ENCODE measurements at places on chromosomes 11 and 22.

GRCh38 chr11:108788565-108789199 is 123.8 kb downstream of the DDX10 start:
- DNase-seq: peak; percentile 15

- no peak for DNase-seq
These were observed 202.8 kb upstream of the MTNR1B start for GRCh38 chr11:92766698-92767097.

DNA sequence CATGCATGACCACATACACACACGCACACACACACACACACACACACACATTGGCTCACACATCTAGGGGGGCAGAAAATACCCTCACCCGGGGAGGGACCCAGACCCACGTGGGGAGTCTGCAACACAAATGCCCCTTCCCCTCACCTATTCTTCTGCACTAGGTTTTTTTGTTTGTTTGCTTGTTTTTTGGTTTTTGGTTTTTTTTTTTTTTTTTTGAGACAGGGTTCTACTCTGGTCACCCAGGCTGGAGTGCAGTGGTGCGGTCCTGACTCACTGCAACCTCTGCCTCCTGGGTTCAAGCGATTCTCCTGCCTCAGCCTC is 28.4 kb downstream of the WEE1 start:
- DNase-seq: no peak

DNA sequence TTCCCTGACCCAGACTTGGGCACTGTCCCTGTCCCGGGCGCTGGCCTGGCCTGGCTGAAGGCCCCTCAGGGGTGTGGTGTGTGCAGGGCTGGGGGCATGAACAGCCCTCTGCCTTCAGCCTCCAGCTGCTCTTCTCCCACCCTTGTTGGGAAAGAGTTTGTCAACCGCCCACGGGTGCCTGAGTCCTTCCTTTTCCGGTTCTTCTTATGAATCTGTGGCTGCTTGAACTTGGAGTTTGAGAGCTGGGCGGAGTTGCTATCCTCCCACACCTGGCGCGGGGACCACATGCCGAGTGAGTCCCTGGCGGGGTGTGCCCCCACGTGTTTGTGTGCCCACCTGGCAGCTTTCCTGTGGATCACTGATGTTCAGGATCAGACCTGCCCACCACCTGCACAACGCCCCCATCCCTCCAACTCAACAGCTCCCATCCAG is 13.4 kb downstream of the NFAM1 start:
- DNase-seq: no peak

DNA sequence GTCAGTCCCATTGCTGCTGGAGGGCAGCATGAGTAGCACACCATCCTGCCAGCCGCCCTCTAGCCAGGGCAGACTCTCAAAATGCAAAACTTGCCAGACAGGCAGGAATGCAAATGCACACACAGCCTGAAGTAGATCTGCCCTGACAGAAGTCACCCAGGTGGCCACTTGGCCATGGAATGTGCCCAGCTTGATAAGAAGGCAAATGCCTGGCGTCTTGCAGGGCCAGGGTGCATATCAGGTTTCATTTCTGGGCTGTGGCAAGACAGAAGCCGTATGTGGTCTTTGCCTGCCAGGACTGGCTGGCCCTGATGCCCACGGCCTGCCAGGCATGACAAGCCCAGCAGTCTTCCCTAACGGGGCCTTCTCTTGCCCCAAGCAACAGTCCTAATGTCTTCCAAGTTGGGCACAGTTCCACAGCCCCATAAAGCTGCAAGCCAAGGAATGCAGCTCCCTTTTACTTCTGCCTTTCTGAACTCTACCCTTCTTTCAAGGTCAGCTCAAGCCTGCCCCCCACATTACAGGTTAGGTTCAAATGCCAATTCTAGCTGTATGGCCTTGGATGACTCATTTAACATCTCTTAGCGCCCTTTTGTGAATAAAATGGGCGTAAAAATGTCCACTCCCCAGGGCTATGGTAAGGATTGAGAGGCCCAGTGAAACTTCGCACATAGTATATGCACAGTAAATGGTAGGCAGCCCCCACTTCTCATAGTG is 29.7 kb downstream of the POU2AF3 start:
- DNase-seq: no peak

- DNase-seq: no peak
These were observed 188.6 kb downstream of the SWAP70 start for GRCh38 chr11:9852465-9852864.

DNA sequence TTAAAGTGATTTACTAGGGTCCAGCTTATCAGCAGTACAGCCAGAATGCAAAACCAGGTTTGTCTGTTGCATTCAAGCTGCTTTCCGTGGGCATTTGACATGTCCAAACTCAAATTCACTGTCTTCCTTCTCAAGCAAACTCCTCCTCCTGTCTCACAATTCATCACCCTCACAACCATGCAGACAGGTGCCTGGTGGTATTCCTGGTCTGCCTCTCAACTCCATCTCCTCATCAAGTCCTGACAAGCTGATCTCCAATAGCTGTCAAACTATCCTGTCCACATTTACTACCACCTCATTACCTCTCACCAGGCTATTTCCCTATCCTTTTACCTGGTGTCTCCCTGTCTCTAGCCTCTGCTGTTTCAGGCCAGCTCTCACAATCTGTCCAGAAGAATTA is 49.1 kb upstream of the LYVE1 start:
- DNase-seq: no peak

DNA sequence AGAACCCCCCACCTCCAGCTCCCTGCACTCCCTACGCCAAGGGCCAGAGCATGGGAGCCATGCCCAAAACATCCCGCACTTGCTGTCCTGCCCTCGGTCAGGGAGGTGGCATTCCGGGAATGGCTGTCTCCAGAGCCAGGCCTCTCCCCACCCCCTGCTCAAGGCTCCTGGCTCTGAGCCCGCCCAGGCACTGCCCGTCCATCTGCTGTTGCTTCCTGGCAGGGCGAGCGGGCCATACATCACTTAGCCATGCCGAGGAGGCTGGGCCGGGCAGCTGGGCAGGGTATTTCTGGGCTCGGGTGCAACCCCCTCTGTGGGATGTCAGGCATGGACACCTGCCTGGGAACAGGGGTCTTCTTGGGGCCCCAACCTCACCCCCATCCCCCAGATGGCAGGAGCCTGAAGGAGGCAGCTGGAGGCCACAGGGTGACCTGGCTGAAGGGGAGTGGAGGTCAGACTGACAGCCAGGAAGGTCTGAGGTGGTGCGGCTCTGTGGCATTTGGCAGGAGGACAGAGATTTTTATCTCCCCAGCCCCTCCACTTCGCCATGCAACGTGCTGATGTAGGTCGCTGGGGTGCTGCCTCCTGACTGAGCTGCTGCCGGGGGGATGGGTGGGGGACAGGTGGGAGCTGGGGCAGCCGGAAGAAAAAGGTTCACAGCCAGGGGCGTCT is 8.7 kb upstream of the CABP7 start:
- peak; percentile 60 for DNase-seq

GRCh38 chr11:91005458-91005857 is 782.6 kb upstream of the CHORDC1 start:
- DNase-seq: no peak

DNA sequence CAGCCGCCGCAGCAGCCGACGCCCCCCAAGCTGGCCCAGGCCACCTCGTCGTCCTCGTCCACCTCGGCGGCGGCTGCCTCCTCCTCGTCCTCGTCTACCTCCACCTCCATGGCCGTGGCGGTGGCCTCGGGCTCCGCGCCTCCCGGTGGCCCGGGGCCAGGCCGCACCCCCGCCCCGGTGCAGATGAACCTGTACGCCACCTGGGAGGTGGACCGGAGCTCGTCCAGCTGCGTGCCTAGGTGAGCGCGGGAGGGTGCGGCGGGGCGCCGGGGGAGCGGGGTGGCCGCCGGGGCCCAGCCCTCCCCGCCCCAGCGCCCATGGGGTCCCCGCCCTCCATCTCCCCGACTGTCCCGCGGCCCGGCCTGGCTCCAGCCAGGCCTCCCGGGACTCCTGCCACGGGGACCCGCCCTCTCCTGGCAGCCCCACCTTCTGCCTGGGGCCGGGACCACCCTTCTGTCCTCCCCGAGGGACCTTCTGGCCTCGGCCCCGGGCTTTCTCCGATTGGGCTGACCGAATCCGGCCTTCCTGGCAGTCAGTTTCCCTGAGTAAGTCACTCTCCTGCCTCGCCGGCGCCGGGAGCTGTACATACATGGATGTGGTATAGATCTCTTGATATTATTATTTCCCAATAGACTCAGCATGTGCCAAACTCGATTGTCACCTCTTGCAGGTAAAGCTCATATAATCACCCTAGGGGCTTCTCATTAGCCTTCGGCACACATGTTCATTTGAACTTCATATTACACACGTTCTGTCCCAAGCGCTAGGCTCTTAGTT is 720 bp downstream of the PACS1 start:
- peak; percentile 37 for DNase-seq

- DNase-seq: no peak
These were observed 10.2 kb downstream of the SCGB1A1 start for GRCh38 chr11:62428871-62429560.

DNA sequence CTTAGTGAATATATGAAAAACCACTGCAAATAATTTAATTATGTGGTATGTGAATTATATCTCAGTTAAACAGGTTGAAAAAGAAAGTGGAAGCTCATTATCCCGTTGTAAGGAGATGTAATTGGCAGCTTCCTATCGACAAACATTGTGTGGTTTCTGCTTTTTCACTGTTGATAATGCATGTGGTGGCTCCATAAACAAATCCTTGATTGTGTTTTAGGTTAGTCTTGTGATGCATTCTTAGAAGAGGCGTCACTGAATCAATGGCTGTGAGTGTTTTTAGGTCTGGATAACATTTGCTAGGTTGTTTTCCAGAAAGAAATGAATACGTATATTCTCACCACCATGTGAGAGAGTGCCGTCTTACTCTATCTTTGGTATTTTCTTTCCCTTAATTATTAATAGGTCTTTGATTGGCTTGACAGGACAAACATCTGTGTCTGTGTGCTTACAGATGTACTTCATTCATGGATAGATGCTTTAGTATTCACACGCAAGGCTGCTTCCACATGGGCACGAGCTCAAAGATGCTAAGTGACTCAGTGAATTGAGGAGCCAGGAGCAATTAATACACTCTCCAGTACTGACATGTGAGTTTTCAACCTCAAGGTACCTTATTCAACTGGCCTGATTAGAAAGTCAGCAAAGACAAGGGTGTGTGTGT is 166.7 kb downstream of the TBC1D22A start:
- no peak for DNase-seq

DNA sequence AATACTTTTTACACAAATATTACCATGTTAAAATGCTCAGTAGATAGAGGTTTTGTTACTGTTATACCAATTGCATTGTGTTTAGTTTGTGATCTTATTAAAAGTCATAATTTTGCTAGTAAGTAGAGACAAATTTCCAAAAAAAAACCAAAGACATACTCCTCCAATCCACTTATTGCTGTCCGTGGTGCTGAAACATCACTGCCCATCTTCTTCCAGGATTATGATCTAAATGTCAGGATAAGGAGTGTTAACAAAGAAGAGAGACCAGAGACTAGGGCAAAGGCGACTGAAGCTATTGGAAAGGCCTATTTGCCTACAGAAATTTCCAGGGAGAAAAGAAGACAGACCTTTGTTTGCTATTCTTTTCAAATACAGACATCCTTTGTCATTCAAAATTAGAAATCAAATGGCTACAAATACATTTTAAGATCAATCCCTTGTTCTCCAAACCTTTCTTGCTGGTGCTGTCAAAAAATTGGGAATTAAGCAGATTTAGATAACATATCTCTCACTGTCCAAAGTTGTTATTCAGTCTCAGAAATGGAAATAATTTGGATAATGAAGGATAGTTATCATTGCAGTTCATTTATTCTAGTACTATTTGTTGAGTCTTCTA is 199.7 kb downstream of the C11orf91 start:
- DNase-seq: no peak

- no peak for DNase-seq
These were observed 10.5 kb downstream of the CXCR5 start for GRCh38 chr11:118894192-118894591.

- DNase-seq: no peak
These were observed at the start of gene TMA7B for GRCh38 chr22:39959640-39960447. TSS of gene TMA7B (plus strand) at chr22:39960397. CDS start at chr22:39964375, 3,978 bp downstream.

DNA sequence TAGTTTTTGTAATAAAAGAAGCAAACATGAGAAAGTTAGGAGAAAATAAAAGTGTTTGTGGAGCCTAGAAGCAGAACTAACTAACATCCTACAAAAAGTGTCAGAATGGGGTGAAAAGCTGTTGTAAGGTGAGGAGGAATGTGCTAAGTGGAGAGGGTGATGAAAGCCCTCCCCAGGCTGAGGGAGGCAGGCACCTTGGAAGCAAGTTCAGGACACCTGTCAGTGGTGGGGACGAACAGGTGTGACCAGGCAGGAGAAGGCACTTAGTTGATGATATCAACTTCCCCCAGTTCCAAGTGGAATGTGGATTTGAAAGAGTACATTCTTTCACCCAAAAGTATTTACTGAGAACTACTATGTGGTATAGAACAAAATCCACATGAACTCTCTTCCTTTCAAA is 18.7 kb upstream of the BMAL1 start:
- no peak for DNase-seq

- no peak for DNase-seq
These were observed 22.1 kb downstream of the ANO1 start for GRCh38 chr11:70100280-70100603.

- DNase-seq: peak; percentile 12
These were observed 44.1 kb downstream of the RSF1 start for GRCh38 chr11:77776455-77776854.

DNA sequence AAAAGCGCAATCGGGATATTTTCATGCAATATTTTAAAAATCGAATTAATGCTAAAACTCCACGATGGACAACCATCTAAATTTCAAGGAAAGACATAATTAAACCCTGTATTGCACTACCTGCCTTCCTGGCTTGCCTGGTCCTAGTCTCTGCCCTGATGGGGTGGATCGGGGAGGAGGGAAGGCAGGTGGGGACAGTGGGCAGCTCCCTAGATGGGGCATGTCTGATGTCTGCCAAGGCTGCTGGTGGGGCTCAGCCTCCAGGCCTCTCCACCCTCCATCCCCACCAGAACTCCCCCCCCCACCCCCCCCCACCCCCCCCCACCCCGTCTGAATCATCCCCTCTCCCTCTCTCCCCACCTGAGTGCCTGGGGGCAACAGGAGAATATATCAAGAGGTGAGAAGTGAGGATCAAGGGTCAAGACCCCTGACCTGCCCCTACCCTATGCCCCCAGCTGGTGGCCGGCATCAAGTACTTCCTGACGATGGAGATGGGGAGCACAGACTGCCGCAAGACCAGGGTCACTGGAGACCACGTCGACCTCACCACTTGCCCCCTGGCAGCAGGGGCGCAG is 650 bp downstream of the CST6 start:
- DNase-seq: no peak

GRCh38 chr11:113538451-113539412 is 63.5 kb upstream of the DRD2 start:
- no peak for DNase-seq

Measured in NCI-H82 (cell line).